ENCODE measurements at places on chromosomes 16 and 17.

GRCh38 chr17:61221181-61221580 is 178.5 kb upstream of the TBX2 start:
- no peak for DNase-seq

- no peak for DNase-seq
Observed at GRCh38 chr17:53736516-53737240, 86.0 kb upstream of the KIF2B start.

- DNase-seq, result peak; percentile 90
Observed at GRCh38 chr17:55454906-55455474, 33.4 kb upstream of the MMD start.

- peak; percentile 89 for DNase-seq
Observed at GRCh38 chr17:37305406-37305905, 70.3 kb upstream of the C17orf78 start.

DNA sequence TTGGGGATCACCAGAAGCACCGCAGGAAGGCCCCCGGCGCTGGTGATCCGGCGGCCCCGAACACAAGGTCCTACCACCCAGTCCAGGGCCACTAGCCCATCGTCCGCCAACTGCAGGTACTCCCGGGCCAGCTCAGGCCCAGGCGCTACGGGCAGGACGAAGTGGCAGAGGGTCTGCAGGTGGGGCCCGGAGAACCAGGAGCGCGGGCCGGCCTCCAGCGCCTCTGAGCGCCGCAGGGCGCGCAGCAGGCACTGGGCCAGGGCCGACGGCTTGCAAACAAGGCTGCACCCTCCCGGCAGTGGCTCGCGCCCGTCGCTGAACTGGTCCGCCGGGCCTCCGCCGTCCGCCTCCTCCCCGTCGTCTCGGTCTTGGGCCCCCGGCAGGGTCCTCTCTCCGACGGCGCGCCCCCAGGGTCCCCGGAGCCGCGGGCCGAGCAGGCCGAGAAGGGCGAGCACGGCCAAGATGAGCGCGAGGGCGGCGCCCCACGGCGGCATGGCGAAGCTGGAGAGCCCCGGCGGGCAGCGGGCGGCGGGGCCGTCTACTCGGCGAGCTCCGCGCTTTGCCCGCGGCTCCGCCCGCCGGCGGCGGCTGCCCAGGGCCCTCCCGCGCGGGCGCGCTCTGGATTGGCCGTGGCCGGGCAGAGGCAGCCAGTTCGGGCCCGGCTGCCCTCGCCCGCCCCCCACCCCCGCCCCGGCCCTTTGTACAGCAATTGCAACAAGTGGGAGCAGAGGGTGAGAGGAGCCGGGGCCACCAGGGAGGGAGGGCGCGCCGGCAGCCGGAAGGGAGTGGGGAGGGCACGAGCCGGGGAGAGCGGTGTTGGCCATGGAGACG is at the start of gene ABHD15:
TSS of gene ABHD15 (minus strand) at position 565 of the 831 bp plus-strand sequence. CDS start at position 494, 71 bp downstream.
- peak; percentile 46 for DNase-seq

DNA sequence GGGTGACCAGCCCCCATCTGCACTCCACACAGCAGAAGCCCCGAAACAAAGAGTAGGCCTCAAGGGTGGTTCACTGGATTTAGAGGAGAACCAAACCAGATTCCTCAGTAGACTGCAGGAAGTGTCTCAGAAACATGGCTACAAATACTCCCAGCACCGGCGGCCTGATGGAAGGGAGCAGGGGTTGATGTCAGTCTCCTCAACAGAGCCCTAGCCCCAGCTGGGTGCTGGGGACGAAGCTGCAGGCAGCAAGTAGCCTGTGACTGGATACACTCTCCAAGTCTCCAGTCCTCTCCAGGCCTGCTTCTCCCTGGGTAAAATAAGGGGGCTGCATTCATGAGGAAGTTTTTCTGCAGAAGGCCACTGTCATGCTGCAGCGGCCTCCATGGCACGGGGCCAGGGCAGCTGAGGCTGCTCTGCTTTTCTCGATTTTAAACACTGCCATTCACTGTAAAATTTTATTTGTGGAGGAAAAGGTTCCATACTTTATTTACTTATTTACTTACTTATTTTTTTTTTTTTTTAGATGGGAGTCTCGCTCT is 36.7 kb upstream of the SREBF1 start:
- no peak for DNase-seq

- DNase-seq, result peak; percentile 88
Observed at GRCh38 chr17:51640108-51640622, 379.8 kb downstream of the UTP18 start.
